ENCODE measurements at places on chromosomes 13 and 19.

DNA sequence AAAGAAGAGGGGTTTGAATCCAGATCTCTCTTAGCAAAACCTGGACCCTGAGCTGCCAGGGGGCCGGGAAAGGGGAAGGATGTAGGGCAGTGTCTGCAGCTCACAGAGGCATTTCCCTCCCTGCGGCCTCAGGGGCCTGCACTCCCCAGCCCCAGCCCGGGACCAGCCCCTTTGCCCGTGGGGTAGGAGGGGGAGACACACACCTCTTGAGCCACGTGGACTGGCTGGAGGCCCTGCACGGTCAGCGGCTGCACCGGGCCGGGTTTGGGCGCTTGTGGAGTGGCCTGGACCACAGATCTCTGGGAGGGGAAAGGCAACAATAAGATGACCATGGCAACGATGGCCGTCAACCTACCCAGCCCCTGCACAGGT is 26.9 kb downstream of the RFX1 start:
- no peak for DNase-seq

- DNase-seq = no peak
Measured at GRCh38 chr19:8126511-8126910, 22.9 kb downstream of the FBN3 start.

GRCh38 chr19:9636018-9636417 is 15.0 kb upstream of the ZNF561 start:
- DNase-seq = no peak

DNA sequence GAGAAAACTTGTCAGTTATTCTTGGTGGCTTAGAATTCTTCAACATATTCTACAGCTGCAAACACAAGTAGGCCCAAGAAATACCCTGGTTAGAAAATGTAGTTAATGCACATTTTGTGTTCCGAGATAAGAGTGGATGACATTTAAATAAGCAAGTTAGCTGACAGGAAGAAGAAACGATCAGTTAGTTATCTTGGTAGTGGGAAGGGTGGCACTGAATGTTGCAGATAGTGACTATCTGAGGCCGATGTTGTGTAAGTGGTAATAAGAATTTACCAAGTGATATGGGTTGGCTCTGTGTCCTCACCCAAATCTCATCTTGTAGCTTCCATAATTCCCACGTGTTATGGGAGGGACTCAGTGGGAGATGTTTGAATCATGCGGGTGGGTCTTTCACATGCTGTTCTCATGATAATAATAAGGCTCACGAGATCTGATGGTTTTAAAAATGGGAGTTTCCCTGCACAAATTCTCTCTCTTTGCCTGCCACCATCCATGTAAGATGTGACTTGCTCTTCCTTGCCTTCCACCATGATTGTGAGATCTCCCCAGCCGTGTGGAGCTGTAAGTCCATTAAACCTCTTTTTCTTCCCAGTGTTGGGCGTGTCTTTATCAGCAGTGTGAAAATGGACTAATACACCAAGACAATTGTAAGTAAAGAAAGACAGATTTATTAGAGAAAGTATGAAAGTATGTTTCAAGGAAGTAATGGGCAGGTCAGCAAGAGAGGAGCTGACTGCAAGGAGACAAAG is 10.9 kb upstream of the AKAP11 start:
- no peak for DNase-seq

GRCh38 chr19:58067240-58067912 is 8.3 kb downstream of the ZNF135 start:
- DNase-seq = no peak

- no peak for DNase-seq
Measured at GRCh38 chr13:98301721-98302120, 124.7 kb upstream of the RNF113B start.

- no peak for DNase-seq
Measured at GRCh38 chr19:56930647-56931535, 90.4 kb upstream of the PEG3 start.

DNA sequence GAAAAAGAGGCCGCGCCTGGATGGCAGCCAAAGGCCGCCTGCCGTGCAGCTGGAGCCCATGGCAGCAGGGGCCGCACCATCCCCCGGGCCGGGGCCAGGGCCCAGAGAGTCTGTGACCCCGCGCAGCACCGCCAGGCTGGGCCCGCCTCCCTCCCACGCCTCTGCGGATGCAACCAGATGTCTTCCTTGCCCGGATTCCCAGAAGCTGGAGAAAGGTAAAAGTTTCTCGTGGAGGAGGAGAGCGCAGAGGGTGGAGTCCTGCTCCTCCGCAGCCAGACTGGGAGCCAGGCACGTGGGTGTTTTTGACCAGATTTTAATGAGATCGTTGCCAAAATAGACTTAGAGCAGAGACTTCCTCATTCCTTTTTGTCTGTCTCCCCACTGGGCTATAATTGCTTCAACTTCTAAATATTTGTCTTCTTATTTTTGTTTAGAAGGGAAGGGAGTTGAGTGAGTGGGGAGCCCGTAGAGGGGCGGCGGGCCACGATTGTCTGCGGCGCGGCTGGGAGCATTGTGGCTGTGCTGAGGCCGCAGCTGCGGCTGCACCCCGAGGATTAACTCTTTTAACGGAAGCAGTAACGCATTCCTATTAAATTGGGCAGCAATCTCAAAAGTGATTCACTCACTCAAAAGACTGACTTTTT is 22.8 kb upstream of the NDUFS7 start:
- DNase-seq = no peak

- DNase-seq = no peak
Measured at GRCh38 chr19:15260939-15261338, 28.7 kb upstream of the EPHX3 start.

GRCh38 chr19:55611983-55612645 is 6.7 kb downstream of the ZNF865 start:
- DNase-seq = no peak

DNA sequence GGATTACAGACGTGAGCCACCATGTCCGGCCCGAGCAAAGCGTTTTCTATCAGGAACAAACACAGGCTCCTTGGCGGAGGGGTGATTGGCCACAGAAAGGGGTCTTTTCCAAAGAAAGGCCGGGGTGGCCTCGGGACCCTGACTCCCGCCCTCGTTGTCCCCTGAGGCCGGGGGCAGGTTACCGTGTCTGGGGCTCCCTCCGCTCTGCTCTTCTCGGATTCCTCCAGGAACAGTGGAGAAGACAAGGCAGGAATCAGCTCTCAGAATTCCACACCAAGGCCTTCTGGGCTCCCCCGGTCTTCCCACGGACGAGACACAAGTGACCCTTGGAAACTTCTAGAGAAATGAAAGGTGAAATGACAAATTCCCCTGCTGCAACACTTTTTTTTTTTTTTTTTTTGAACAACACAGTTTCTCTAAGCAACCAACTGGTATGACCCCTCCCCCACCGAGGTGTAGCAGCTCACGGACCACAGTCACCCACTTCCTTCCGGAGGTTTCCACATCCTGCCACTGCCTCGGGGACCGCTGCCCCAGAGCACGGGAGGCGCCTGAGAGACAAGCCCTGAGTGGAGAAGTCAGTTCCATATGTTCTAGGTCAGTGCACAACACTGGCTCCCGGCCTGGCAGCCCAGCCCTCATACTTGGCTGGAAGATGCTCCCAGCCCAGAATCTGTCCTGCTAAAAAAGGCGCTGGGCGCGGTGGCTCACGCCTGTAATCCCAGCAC is 11.0 kb downstream of the MOB3A start:
- DNase-seq = peak; percentile 87

DNA sequence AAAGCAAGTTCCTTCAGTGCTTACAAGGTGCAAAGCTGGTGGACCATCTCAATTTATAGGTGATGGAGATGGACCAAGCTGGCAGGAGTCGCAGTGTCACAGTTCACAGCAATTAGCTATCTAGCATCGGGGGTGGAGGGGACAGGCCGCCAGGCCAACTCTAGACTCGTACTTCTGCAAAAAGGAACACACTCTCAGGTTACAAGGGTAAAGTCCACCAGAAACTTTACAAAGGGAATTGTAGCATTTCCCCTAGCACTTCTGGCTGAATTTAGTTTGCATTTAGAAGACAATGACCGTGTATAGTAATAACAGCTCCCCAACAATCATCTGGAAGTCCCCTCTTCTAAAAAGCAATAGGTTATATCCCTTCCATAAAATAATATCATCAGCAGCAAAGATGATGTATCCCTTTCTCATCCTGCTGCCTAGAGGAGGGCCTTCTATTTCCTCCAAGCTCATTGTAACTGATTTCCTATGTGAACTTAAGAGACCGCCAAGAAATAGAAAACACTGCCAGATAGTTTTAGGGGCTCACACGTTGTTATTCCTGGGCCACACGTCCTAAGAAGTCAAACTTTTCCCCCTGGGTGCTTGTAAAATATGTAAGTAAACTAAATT is 8.5 kb upstream of the DOCK9 start:
- DNase-seq = no peak

GRCh38 chr19:43290568-43291359 is 21.4 kb upstream of the PSG9 start:
- no peak for DNase-seq

DNA sequence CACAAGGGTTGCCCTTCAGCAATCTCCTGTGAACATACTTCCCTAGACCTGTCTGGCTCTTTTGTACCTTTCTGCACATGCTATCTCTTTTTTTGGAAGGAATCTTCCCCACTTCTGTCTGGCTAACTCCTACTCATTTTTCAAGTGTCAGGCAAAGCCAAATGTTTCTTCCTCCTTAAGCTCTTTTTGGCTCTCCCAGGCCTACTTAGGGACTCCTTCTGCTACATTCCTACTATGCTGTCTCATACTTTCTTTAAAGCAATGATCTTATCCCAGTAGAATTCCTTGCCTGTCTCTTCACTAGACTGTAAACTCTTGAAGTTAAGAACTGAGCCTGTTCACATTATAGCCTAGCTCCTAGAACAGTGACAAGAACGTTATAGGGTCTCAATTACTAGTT is 114.9 kb upstream of the WASF3 start:
- DNase-seq = no peak

DNA sequence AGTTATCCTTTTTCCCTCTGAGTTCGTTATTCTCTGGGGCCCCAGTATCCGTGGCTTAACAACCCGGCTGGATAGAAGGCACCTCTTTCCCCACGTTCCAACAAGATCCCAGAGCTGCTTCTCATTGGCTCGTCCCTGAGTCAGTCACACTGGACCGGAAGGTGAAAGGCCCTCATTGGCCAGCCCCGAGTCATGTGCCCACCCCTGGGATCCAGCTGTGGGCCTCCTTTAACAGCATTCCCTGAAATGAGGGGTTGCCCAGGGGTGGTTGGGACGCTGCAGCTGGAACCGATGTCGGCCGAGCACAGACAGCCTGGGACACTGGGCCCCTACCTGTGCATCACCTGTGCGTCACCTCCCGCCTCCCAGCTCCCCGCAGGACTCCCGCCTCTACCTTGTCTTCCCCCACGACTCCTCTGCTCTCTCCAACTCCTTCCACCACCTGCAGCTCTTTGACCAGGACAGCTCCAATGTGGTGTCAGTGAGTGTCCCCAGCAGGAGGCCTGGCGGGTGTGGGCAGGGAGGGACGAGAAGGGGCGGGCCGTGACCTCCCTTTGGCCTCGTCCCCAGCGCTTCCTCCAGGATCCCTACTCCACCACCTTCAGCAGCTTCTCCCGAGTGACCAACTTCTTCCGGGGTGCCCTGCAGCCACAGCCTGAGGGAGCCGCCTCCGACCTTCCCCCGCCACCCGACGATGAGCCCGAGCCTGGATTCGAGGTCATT is 4.3 kb downstream of the TBC1D17 start:
- no peak for DNase-seq

DNA sequence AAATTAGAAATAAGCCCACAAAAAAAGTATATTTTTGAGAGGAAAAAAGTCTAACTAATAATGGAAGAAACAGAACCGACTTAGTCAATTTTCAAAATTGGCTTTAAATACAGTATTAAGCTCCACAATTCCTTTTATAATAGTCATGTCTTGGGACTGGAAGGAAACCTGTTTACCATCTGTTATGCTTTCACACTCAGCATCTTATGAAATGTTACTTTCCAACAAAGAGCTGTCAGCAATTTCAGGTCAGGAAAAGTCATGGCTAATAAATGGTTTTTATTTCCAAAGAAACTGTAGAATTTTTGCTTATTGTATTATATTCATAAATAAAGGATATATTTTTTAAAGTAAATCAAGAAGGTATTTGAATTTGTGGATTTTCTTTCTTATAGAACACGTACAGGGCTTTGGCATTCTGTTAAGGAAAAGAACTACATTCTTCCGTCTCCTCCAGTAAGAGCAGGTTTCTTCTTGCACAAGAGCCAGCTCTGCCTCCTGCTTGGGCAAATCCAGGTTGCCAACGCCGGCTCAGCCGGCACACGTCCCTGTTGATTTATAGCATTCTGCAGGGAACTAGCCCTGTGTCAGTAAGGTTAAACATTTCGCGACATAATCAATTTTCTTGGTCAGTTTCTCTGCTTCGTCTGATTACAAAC is 52.9 kb upstream of the GPR12 start:
- DNase-seq = no peak

- DNase-seq = no peak
Measured at GRCh38 chr13:64688893-64689677, 2541.1 kb downstream of the PCDH9 start.

DNA sequence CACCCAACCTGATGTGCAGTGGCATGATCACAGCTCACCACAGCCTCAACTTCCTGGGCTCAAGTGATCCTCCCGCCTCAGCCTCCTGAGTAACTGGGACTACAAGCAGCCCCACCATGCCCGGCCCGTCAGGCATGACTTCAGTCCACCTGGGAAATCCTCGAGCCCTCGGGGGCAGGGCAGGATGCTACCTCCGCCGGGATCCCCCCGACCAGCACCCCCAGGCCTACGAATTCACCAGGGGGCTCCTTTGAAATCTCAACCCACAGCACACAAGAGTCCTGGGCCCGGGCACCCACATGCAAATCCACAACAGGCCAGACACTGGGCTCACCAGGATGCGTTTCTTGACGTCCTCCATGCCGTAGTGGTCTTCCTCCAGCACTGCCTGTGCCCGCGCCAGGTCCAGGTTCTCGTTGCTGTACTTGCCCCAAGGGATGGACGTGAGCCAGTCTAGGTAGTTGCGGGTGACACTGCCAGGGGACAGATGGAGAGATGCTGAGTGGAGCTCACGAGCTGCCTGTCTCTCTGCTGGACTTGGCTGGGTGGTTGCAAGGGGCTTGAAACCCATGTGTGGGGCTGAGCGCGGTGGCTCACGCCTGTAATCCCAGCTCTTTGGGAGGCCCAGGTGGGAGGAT is 10.5 kb downstream of the RPL36 start:
- no peak for DNase-seq

DNA sequence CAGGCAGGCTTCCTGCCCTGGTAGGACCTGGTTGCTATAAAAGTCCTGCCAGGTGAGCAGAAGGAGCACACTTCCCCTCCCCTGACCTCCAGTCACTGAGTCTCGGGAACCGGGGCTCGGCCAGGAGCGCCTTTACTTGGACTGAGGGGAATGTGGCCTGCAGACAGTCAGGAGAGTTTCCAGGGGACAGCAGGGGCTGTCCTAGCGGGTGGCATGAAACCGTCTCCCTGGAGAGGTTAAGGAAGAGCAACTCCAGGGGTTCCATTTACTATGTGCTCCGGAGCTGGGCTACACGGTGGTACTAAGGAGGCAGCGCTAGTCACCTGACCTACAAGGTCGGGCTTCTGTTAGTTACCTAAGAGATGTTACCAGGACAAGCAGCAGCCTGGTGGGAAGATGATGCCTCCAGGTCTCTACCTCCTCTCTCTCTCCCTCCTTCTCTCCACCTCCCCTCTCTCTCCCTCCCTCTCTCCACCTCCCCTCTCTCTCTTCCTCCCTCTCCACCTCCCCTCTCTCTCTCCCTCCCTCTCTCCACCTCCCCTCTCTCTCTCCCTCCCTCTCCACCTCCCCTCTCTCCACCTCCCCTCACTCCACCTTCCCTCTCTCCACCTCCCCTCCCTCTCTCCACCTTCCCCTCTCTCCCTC is 4.1 kb upstream of the CNOT3 start:
- DNase-seq = no peak
